Choroid plexus epithelial cell (primary cell): ENCODE measurements at places on chromosomes 7 and 10.
A peak's percentile ranks its signal among the peaks of the same experiment; 100 is the strongest.

- DNase-seq, result no peak
Measured at GRCh38 chr10:89207801-89208551, 859 bp upstream of the CH25H start.

DNA sequence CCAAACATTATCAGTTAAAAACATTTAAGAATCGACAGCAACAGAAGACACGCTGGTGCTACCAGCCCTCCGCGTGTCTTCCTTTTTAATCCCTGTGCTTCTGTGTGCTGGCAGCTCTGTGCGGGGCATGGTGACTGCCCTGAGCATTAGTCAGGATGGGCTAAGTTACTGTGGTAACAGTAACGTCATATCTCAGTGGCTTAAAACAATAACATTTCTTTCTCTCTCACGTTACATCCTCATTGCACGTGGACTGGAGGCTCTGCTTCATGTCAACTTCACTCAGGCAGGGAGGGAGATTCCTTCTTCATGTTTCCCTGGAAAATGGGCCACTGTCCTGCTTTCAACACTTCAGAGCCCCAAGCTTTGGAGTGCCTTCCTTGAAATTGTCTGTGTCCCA, 378.5 kb downstream of the CCSER2 start:
- DNase-seq, result peak; percentile 1

- DNase-seq, result no peak
Measured at GRCh38 chr10:80201608-80202141, 3.7 kb downstream of the ANXA11 start.

DNA sequence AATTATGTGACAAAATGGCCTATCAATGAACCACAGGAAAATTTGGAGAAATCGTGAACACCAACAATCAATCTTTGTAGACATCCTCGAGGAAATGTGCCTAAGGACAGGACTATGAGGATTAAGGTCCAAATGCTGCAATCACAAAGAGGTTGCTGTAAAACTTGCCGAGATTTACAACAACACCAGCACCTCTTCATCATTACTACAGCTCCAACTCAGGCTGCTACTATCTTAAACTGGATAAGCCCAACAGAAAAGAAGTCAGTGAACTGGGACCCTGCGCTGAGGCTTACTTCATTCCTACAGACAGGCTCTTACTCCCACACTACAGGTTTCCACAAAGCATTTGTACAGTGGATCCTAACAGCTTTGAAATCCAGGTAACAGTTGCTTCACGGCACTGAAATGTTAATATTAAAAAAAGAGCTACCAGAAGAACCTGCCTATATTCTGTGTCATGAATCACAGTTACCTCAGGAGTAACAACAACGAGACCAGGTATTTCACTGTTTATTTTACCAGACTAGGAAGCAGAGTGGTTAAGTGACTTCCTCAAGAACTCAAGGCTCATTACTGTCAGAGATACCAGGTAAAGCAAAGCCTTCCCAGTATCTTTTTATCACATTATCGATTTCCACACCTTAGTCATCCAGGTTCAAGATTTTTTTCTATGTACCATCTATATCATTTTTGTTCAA, 23.9 kb downstream of the CACUL1 start:
- DNase-seq, result no peak

DNA sequence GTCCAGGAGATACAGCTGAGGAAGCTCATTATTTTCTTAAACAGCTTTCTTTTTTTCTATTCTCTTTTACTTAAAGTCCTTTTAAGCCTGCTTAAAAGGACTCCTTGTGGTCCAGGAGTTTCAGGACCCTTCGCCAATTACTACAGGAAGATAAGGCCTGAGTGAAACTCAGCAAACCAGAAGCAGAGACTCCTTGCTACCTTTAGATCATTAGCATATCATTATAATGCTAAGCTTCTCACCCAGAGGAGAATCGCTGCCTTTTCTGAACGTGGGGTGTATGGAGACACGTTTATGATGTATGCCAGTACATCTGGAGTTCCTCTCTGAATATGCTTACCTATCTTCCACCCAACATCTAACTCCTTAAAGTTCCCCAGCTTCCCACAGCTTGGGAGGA, 47.5 kb downstream of the ANKMY2 start:
- no peak for DNase-seq

- no peak for DNase-seq
Measured at GRCh38 chr7:151152643-151153513, 14.6 kb downstream of the GBX1 start.

- DNase-seq, result peak; percentile 77
Measured at GRCh38 chr7:32163141-32163806, 93.1 kb upstream of the PDE1C start.

GRCh38 chr7:102170393-102170970, 116.2 kb upstream of the SH2B2 start:
- peak; percentile 81 for DNase-seq

DNA sequence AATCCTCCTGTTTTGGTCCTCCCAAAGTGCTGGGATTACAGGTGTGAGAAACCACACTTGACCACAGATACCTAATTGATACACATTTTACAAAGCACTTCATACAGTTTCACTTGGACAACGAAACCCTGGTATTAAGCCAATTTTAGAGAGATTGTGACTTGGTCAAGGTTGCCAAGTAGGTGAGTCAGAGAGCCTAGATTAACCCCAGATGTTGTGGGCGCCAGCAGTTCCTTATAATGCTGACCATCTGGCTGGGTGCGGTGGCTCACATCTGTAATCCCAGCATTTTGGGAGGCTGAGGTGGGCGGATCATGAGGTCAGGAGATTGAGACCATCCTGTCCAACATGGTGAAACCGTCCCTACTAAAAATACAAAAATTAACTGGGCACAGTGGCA, 4.9 kb upstream of the PHKG1 start:
- DNase-seq, result peak; percentile 78

- no peak for DNase-seq
Measured at GRCh38 chr7:90078921-90079320, 75.3 kb upstream of the STEAP1 start.

GRCh38 chr7:36690514-36691187, 33.6 kb downstream of the AOAH start:
- no peak for DNase-seq

- DNase-seq, result peak; percentile 58
Measured at GRCh38 chr10:50312464-50313437, 61.4 kb upstream of the ASAH2 start.

DNA sequence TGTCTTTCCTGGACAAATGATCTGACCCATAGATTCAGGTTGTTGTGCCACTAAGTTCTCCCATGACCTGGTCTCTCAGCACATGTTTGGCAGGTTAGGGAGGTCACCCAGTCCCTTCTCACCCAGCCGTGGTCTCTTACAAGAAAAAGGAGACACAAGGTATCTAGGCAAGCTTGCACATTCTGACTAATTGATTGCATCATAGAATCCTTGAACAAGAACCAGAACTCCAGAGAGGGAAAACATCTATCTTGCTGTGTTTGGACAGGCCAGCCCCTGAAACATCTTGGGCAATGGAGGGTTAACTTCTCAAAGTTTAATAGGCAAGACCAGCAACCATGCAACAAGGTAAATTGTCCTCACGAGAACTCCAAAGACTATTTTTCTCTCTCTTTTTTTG, 8.5 kb upstream of the HK1 start:
- DNase-seq, result peak; percentile 55

DNA sequence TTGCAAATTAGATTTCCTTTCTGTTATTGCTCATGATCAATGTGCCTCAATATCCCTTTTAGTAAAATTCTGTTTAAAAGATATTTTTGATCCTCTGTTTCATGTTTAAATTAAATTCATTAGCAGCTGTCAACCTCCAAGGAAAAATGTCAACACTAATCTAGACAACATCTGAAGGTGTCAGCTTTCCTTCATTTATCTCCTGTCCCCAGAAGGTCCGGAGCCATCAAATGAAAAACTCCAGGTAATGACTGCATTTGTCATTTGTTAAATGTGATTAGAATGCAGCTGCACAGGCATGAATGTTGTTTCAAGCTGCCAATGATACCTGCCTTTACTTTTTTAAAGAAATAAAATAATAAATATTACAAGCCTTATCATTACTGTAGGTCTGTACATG, 463.7 kb upstream of the SEMA3A start:
- DNase-seq, result no peak

GRCh38 chr7:47693216-47693615, 111.3 kb upstream of the TNS3 start:
- peak; percentile 9 for DNase-seq

GRCh38 chr10:8136736-8137135, 82.2 kb downstream of the GATA3 start:
- no peak for DNase-seq

DNA sequence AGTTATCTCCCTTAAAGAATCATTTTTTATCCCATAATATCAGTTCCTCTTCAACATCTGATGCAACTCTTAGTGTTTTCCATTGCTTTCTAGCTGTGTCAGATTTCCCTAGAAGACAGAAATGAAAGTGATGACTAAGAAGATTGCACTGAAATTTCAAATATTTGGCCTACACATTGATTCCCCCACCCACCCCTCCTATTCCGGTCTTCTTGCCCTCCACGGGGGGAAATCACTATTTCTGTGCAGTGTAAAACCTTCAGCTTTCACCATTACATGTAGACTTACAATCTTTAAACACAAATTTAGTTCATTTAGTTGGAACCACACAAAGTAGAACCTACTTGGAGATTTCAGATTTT, 63.7 kb upstream of the IL6 start:
- peak; percentile 88 for DNase-seq

DNA sequence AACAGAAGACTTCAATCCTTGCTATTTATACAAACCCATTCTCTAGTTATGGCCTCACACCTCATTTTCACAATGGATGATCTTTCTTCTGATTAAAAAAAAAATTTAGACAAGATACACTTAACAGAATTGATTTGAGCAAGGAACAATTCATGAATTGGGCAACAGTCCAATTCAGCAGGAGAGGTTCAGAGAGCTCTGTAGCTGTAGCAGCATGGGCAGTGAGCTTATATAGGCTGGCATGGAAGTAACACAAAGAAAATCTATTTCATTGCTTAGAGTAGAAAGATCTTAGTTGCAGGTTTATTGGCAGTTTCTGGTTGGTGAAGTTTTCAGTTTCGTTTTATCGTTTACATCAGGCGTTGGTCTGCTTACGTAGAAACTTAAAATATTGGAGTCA, 23.0 kb upstream of the LRGUK start:
- no peak for DNase-seq

DNA sequence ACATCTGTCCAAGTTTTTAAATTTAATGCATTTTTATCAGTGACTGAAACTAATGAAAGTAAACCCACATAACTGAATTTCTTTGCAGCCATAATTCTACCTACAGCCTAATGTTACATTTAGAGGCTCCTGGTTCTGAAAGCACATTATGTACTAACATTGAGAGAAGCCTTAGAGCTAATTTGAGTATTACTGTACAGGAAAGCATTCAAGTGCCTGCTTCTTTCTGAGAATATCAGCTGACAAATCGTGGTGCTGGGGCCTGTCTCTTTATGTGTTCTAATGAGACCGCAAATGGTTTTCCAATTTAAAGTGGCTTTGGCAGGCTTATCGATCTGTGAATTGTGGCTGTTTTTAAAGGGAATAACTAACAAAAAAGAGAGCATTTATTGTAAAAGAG, 32.3 kb upstream of the DGKB start:
- no peak for DNase-seq

DNA sequence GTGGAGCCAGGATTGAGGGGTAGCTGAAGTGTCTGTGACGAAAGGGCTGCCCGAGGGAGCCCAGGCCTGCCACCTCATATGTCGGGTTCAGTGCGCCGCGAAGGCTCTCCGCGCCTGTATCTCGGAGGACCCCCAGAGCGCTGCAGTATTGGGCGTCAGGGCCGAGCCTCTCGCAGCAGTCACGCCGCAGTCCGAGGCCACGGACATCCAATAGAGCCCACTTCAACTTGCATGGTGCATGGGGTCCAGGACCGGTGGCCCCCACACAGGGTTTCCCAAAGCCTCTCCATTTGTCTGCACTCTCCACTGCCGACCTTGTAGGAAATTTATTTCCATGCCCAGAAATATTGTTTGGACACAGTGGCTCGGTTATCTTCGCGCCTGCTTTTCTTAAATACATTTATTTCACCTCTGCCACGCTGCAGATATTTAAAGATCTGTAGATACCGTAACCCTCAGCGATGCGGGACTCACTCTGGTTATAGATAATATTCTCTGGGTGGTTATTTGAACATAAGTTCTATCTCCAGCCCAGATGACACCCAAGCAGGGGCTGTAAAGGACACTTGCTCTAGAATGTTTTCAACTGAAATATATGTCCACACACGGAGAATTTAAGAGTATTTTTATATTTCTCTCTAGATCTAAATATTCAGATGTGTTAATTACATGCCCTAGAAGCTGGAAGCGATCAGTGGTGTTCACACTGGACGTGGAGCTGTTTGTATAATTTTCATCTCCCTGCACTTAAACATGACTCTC, 5.1 kb upstream of the ZNF503 start:
- no peak for DNase-seq

DNA sequence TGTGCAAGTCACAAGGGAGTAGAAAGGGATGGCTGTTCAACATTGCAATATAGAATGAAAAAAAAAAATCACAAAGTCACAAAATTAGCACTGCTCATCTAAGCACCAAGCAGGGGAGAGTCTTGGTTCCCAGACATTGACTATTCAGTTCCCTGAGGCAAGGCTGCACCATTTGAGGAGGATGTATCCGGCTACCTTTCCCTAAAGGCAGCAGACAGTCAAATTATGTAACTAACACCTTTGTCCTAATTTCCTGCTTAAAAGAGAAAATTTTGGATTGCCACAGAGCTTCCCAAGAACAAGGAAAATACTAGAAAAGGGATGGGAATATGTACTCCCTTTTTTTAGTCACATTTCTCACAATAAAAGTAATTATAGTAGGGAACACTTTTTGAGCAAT, 148.1 kb downstream of the PCLO start:
- DNase-seq, result no peak

DNA sequence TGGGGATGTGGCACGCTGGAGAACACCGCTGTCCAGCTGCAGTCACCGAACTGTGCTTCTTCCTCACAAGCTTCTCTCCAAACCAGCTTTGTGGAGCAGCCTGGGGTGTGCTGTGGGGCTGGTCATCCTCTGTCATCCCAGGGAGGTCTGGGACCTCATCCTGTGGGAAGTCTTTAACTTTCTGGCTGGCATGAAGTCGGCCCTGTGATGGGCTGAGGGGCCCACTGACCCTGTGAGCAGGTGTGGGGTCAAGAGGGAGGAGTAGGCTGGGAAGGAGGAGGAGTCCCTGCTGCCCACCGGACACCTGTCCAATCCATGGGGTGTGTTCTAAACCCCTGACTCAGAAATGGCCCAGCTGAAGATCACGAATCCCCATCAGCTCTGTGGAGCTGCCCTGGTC, 136.2 kb upstream of the SHH start:
- no peak for DNase-seq

- no peak for DNase-seq
Measured at GRCh38 chr7:158323741-158324396, 263.8 kb downstream of the PTPRN2 start.

GRCh38 chr10:47009215-47009838, 98.1 kb downstream of the PTPN20 start:
- no peak for DNase-seq
